Left hindlimb (tissue), 1 donor: ENCODE measurements at places on chromosomes 4 and X.
A peak's percentile ranks its signal among the peaks of the same experiment; 100 is the strongest.

GRCh38 chrX:38817004-38817703 is 15.9 kb downstream of the MID1IP1 start:
- DNase-seq, result peak; percentile 62

GRCh38 chr4:78417603-78418002 is 134.0 kb upstream of the ANXA3 start:
- no peak for DNase-seq

GRCh38 chr4:121877041-121877773 is 6.9 kb upstream of the BBS7 start:
- DNase-seq, result no peak

DNA sequence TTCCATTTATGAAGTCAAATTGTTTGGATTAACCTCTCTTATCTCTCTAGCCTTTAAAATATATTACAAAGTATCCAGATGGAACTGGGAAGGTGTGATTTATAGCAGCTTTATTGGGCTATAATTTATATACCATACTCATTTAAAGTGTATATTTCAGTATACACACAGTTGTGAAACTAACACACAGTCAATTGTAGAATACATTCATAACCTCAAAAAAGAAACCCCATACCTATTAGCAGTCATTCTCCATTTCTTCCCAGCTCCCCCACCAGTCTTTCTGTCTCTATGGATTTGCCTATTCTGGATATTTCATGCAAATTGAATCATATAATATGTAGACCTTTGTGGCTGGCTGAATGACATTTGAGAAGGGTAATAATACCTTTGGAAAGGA is 7.6 kb upstream of the NAP1L5 start:
- no peak for DNase-seq

GRCh38 chrX:2608638-2609430 is 82.3 kb upstream of the CD99 start:
- peak; percentile 93 for DNase-seq

GRCh38 chrX:74510401-74510800 is 89.1 kb downstream of the SLC16A2 start:
- no peak for DNase-seq

GRCh38 chrX:10098270-10098713 is 58.5 kb upstream of the CLCN4 start:
- DNase-seq, result peak; percentile 50

- no peak for DNase-seq
Observed at GRCh38 chr4:116755051-116755450, 330.3 kb downstream of the TRAM1L1 start.

GRCh38 chr4:77600521-77601451 is 4.8 kb upstream of the CXCL13 start:
- DNase-seq, result no peak

DNA sequence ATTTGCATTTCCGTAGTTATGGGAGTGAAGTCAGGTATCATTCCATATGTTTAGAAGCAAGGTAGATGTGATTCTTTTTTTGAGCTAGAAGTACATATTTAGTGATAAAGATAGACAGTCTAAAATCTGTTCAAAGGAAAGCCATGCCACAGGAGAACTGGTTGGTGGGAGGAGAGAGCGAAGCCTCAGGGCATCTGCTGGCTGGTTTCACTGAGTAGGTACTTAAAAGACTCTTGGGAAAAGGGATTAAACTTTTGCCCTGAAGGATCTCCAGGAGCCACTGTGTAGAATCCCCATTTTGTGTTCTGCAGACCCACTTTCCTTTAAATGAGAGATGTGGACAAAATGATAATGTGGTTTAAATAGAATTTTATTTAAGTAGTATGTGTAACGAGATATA is 89.6 kb downstream of the SHROOM2 start:
- no peak for DNase-seq

DNA sequence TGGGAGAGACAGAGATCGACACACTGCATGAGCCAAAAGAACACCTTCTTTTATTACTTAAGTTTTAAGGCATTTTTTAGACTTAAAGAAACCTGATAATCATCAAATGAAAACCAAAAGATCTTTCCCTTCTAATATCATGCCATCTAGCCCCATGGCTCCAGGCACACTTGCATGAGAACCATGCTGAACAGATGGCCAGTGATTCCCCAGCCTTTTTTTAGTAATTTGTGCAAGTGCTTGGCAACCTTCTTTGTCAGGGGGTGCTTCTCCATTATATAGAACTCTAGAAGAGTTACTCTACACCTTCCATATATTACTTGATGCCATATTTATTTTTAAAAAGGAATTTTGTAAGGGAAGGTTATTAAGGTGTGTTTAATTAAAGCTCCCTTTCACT is 182.2 kb upstream of the TEX13C start:
- DNase-seq, result no peak

- DNase-seq, result no peak
Observed at GRCh38 chr4:122500852-122501501, 44.5 kb upstream of the IL2 start.

DNA sequence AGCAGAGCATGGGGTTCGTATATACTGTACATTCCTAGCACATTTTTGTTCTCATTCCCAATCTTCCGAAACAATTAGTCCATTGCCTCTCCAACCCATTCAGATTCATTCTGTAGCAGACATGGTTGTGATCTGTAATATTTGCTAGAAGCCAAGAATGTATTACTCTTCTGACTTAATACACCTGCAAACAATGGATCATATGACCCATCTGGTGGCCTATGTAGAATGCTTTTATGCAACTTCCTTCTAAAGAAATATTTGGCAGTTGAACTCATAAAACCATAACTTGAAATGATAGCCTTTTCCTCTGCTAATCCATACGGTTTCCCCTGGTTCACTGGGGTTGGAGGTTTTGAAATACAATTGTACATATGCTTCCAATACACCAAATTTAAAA is 32.8 kb upstream of the SGMS2 start:
- DNase-seq, result no peak

- no peak for DNase-seq
Observed at GRCh38 chr4:121788896-121789295, 12.2 kb upstream of the EXOSC9 start.

DNA sequence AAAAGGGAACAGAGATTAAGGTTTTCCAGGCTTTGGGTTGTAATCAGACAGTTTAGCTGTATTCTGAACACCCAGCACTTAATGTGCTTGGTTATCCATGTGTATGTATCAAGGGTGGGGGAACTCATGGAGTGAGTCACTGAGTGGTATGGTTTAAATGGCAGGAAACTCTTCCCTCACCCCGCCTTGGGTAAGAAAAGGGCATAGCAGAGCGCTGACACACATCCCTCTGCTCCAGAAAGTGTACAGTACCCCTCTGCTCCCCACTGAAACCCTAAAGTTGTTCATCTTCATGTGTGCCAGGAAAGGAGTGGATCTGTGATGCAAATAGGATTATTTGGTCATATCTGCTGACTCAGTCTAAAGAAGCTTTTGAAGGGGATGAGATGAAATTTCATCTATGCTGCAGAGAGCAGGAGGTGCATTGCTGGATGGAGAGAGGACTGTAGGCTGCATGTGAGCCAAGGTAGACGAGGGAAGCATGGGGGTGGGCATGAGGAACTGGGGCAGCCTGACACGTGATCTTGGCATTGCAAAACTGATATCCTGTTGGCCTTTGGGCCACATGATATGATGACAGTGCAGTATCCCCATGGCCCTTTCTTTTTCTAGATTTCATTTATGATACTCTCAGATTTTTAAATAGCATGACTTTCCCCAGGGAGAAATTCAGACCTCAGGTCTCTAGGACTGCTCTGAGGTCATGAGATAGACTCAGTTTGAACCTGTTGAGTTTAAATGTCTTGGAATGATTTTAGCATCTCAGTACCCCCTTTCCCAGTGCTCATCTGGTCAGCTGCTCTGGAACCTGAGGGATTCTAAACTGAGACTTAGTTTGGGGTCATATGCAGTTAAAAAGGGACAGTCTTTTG is 84.8 kb downstream of the TMEM164 start:
- DNase-seq, result no peak

DNA sequence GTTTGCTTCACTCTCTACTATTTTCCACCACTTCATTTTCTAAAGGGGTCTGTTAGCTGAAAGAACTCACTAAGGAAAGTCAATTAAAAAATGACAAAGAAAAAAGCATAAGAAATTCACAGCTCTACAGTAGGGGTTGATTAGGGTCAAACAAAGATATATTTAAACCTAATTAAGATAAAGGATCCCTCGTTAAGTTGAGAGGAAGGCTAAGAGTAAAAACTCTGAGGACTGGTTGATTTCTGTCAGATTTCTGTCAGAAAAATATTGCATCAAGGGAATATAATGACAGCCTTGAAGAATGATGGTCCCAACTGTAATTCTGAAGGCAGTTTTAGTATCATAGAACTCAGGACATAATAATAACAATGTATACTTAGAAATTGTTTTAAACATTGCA is 218.0 kb downstream of the QDPR start:
- no peak for DNase-seq

GRCh38 chr4:128831531-128832242 is 22.2 kb downstream of the JADE1 start:
- DNase-seq, result no peak

DNA sequence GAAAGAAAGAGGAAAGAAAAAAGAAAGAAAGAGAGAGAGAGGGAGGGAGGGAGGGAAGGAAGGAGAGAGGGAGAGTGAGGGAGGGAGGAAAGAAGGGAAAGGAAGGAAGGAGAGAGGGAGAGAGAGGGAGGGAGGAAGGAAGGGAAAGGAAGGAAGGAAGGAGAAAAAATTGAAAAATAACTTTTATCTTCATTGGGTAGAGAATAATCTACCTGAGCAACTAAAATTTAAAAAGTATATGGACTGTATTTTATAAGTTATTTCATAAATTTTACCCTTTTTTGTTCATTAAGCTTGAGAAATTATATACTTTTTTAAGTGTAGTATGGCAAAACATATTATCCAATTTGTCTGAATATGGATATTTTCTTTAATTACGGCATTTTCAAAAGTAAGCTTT is 32.0 kb downstream of the ARSJ start:
- no peak for DNase-seq

DNA sequence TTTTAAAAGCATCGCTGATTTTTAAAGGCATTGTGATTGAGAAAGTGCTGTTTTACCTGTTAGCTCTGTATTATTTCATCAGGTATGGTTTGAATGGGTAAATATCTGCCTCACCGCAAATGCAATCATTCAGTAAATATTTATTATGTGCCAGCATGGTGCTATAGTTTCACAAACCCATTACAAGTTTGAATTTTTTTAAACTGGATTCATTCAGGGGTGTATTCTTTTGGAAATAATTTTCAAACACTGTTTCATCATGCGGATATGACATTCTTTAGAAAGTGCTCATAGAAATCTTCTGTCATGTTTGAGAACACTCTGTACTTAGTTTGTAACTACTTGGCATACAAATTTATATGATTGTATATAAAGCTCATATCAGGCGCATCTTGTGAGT is 37.2 kb downstream of the LIMCH1 start:
- no peak for DNase-seq

DNA sequence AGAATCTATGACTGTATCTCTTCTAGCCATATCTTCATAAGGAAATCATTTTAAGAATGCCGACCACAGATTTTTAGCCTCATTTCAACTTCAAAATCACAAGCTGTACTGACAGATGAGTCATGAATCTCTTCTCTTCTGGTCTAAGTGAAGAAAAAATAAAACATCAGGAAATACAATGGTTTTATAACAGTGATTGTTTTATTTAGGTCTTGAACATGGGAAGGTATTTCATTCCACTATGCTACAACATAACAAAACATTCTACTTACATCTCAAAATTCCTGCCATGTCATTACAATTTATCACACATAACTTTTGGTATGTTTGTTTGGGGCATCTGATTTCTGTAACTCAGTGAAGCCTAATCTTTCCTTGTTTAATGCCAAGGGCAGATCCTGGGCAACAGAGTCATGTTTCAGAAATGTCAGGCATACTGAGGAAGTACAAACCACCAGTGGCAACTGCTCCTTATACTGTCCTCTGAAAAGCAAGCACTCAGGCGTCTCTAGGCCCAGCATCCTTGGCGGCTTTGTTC is 325.0 kb downstream of the PDHA2 start:
- no peak for DNase-seq

GRCh38 chr4:172546782-172547181 is 621.8 kb upstream of the GALNT7 start:
- DNase-seq, result no peak

- DNase-seq, result peak; percentile 75
Observed at GRCh38 chr4:148445071-148445859, 3.1 kb upstream of the NR3C2 start.

DNA sequence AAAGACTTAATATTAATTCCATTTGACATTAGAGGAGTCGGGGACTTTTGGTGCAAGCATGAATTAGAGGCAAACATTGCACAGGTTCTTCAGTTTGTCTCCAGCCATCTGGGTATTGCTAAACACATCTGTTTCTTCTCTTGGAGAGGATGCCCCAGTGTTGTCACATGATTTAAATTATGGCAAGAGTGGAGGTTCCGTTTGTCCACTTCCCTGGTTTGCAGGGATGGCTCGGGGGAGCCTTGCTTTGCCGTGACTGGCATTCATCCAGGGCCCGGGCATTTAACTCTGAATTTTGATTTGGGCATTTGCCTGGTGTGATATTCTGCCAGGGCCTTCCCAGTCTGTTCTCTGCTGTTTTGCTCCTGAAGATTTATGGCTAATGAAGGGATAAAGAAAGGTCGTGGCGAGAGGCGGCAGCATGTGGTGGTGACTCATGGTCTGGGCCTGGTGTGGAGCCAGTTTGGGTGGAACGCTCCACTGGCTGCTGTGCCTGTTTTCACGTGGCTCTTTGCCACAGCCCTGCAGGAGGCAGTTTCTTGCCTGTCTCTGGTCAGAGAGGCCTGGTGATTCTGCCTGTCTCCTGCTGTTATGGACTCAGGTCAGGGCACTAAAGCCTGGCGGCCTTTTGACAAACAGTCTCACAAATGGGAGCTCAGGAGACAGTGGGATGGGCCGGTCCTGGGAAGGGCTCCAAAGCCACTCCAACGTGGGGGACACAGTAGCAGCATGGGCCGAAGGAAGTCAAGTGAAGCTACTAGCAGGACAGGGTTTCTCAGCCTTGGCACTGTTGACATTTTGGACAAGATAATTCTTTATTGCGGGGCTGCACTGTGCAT is 99.4 kb upstream of the PGRMC2 start:
- DNase-seq, result peak; percentile 88
